ENCODE measurements at places on chromosomes 5 and 9.

- DNase-seq: no peak
Observed at GRCh38 chr9:133733796-133734533, 4.2 kb downstream of the SARDH start.

- no peak for DNase-seq
Observed at GRCh38 chr9:95132366-95133324, 184.9 kb downstream of the FANCC start.

DNA sequence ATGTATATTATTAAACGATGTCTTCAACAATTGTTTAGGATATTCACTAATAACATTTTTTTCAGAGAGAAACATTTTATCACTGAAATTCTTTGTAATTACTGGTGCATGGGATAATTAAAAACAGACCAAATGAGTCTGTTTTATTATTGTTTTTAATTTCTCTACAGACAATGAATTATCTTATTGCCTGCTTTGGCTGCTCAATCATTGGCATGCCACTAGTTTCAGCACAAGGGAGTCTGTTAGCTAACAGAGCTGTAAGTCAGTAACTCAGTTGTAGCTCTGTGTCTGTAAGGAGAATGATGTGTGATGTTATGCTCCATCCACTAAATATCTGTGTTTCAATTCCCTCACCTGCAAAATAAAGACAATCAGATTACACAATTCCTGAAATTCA lies 443.9 kb downstream of the PRR16 start:
- DNase-seq: no peak

- DNase-seq: peak; percentile 39
Observed at GRCh38 chr9:91119142-91119541, 242.6 kb downstream of the AUH start.

GRCh38 chr9:119884438-119884837 lies 515.2 kb upstream of the BRINP1 start:
- no peak for DNase-seq

DNA sequence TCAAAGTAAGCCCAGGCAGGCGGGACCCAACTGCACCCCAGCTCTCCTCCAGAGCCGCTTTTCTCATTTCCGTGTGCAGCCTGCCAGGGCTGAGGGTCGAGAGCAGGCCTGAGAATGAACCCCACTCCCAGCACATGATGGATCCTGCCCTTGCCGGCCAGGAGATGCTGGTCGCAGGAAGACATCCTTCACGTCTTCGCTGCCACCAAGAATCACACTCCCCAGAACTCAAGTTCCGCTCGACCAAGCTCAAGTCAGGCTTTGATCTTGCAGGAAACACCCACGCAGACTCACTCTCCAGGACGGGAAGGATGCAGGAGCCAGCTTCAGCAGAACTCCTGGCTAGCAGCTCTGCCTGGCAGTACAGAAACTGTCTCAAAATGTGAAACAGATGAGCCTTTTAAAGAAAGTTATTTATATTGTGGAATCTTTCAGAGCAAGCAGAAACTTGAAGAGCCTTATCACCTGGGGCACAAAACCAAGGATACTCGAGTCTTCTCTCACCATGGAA lies 102.4 kb downstream of the ROR2 start:
- DNase-seq: no peak
